ENCODE measurements at places on chromosomes 11 and 22. TPM values are rescaled to one million over a fixed set of nuclear protein-coding genes. Genes with fewer than 3 reads are reported as not detected.

The THRSP gene
- not detected for total RNA-seq

The DYNC2H1 gene
- total RNA-seq = 23.5 TPM

- DNase-seq = no peak
Measured at GRCh38 chr11:77196961-77197360, 68.9 kb downstream of the MYO7A start.

DNA sequence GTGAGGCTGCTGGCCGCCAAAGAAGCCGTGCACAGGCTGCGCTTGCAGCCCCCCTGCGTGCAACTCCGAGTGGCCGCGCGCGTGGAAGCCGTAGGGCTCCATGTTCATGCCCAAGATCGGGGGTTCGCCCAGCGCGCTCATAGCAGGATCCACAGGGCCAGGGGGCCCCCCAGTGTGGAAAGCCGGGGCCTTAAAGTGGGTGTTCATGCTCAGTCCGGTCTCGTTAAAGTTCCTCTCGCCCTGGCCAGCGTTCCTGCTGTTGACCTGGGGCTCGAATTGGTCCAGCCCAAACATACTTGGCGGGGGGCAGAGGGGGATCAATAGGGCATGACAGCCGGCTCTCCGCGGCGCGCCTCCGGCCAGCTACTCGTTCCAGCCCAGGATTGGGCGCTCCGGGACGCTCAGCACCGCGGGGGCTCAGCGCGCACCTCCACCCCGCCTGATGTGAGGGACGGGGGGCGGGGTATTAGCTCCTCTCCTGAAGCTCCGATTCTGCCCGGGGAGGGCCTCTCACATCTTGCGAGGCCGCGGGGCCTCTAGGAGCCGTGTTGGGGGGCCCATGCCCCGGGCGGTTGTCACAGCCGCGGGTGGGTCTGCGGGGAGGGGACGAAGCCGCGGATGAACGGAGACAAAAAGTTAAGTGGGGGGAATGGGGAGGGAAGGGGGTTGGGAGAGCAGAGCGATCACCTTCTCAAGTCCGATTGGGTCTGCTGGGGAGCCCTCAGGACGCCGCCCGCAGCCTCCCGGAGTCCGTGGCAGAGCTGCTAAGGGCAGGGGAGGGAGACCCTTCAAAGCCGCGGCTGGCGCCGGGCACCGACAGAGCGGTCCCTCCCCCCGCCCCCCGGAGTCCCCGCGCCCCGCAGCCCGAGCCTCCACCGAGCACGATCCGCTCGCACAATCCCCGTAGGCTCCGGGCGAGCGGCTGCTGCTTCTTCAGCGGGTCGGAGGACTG lies 1.0 kb downstream of the MN1 start:
- no peak for DNase-seq

GRCh38 chr22:49793296-49793695 lies 34.4 kb downstream of the BRD1 start:
- no peak for DNase-seq

- DNase-seq = no peak
Measured at GRCh38 chr11:12721816-12722604, 47.8 kb downstream of the TEAD1 start.

DNA sequence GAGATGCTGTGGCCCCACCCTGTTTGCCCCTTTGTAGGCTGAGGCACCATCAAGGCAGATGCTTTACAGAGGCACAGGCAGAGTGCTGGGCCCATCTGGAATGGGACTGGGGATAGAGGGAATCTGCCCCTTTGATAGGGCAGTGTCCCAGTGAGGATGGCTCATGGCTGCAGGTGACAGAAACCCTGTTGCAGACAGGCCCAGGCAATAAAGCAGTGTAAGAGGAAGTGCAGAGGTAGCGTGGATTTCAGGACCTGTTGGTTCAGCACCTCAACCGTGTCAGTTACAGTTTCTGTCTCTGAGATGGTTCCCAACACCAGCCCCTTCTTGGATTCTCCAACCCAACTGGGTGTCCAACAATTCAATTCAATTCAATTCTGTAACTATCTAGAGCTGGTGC lies 25.1 kb downstream of the PRDM11 start:
- DNase-seq = no peak

Measured in MCF 10A (cell line).